ENCODE measurements at places on chromosomes 7 and 10.

GRCh38 chr10:35453855-35454532, 117.7 kb downstream of the CCNY start:
- no peak for DNase-seq

- no peak for DNase-seq
These were observed 545.1 kb downstream of the SH2D4B start for GRCh38 chr10:81082621-81083376.

DNA sequence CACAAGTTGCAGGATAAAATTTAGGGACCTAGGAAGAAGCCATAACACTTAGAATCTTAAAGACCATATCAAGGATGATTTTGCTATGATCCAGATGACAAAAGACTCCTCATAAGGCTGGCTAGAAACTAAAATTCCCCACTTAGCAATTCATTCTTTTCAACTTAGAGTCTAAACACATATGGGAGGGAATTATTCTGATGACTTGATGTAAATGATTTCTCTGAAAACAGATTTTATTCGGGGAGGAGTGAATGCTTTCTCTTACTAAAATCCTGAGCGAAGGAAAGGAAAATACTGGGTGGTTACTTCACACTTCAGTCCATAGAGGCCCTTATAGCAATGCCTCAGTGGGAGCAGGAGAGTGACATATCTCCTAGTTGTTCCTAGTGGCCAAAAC, 138.7 kb upstream of the SORCS1 start:
- DNase-seq = no peak

- DNase-seq = no peak
These were observed 489.8 kb downstream of the RPS24 start for GRCh38 chr10:78523453-78523852.

GRCh38 chr10:71780719-71781118, 7.4 kb upstream of the VSIR start:
- no peak for DNase-seq

DNA sequence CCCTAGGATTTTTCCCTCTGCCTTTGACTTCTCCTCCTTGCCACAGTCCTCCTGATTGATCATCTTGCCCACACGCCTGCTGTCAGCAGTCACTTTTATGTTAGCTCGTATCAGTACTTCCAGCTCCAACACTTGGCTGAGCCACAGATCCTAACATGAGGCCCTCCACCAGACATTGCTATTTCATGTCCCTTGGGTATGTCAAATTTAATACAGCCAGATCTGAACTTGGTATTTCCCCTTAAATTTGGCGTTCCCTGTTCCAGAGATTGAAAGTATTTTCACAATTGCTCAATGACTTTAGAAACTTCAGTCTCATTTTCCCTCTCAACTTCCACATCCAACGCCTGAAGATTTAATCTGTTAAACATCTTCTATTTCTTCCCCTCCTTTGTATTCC, 140.4 kb downstream of the RNLS start:
- no peak for DNase-seq

DNA sequence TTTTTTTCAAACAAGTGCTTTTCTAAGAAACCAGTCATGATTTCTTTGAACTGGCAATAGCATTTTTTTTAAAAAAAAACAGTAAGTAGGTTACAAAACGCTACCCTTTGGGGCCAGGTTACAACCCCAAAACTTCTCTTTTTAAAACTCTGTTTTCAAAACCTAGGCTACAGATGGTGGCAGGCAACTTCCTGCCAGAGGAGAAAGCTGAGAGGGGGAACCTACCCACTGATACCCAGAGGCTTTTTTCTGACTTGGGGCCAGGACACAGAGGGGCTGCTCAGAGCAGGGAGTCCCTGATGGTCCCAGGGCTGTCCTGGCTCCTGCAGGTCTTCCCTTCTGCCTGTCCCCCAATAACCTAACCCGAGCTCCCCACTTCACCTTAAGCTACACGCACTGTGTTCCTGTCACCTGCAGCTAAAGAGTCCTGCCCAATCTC, 6.9 kb downstream of the STN1 start:
- no peak for DNase-seq

DNA sequence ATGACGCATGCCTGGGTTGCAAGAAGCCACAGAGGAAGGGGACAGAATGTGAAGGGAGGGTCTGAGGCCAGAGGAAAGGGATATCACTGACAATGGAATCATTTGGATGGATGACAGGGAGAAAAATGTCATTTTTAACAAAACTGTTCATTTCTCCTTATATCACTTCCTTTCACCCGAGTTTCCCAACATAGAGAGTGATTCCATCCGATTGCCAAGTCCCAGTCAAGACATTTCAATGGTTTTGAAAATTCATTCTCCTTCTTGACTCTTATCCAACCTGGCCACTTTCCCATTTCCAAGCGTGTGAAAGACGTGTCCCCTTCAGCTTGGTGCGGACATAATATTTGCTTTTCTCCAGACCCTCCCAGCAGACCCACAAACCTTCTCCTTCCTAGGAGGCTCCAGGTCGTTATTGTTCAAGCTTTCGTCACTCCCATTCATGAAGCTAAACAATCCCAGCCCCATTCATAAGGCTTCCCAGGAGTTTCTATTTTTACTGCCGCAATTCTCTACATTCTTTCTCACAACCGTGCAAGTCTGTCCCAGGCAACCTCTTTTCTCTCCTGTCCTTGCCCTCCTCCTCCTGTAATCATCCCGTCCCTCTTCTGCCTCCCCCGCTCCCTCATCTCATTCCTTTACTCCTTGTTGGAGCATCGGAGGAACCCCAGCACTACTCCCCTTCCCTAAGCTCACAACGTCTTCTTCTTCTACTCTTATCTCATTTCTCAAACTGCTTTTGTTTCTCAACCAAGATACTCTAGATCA, 301.3 kb upstream of the KLF6 start:
- no peak for DNase-seq

- no peak for DNase-seq
These were observed 754 bp upstream of the PHYHIPL start for GRCh38 chr10:59175538-59176240.

DNA sequence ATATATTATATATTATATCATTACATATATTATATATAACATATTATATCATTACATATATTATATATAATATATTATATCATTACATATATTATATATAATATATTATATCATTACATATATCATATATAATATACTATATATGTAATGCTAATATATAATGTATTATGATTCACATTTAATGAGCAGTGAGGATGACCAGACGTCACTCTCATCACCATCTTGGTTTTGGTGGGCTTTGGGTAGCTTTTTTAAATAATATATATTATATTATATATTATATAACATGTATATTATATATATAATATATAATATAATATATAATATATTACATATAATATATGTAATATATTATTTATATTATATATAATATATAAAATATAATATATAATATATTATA, 1189.4 kb upstream of the AUTS2 start:
- no peak for DNase-seq

GRCh38 chr7:151792086-151792485, 84.8 kb downstream of the PRKAG2 start:
- no peak for DNase-seq

- no peak for DNase-seq
These were observed 56.8 kb downstream of the PAX2 start for GRCh38 chr10:100802196-100802595.

DNA sequence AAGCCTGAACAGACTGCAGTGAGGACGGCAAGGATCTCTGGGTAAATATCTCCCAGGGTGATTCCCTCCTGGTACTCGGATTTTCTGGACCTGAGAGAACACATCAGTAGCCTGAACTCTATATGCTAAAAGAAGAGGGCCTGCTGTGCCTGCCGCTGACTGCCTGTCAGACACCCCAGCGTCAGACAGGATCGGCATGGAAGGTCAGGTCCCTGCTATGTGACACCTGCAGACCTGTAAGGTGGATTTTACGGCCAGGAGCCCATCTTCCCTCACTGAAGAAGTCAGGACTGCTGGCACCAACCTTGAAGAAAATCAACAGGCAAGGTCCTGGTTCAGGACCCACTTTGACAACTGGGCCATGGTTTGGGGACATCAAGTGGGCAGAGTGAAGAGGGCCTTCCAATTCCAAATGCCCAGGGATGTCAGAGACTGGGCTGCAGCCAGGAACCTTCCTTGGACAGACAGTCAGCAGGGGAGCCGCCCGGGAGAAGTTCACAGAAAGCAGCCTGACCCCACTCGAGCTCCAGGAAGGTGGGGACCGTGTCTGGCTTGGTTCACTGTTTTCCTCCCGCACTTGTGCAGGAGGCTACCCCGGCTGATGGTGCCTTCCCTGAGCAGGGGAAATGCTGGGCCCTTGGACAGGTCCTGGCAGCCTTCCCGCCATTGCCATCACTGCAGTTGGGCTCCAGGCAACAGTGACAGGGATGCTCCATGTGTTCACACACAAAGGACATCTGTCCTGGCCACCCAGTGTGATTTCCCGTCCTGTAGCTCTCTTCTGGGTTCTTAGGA, 91.8 kb upstream of the LANCL2 start:
- DNase-seq = no peak

- no peak for DNase-seq
These were observed 15.9 kb downstream of the BZW2 start for GRCh38 chr7:16661924-16662323.

DNA sequence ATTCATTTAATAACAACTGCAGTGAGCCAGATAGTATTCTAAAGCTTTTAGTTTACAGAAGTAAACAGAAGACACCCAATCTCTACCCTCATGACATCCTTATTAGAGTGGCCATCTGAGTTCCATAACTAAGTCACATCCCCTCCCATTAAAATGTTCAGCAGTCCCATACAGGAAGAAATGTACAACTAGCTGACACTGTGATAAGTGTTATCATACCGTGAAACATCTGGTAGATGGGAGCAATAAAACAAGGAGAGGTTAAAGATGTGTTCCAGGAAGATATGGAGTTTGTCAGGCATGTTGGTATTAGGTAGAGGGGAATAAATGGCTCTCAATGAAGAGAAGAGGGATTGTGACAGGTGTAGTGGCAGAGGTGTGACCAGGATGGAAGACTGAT, 60.5 kb upstream of the CAV2 start:
- DNase-seq = no peak

- DNase-seq = peak; percentile 73
These were observed 178.4 kb downstream of the SH3PXD2A start for GRCh38 chr10:103676851-103677417.

- no peak for DNase-seq
These were observed 208.9 kb upstream of the INHBA start for GRCh38 chr7:41911792-41912191.

DNA sequence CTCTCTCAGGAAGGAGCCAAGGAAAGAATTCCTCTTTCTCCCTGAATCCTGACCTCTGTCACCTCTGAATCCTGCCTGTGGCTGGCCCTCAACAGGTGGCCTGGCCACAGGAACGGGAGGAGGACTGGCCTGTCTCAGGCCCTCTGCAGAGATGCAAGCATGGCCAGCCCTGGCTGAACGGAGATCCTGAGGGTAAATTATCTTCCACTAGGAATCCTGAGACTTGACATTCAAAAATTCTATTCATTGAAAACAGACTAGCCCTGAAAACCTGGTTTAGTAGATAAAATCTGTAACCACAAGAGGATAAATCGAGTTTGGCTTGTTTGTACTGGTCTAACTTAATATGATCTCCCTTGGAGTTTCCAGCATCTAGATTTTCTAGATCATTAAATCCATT, 579.3 kb downstream of the LRMDA start:
- no peak for DNase-seq

DNA sequence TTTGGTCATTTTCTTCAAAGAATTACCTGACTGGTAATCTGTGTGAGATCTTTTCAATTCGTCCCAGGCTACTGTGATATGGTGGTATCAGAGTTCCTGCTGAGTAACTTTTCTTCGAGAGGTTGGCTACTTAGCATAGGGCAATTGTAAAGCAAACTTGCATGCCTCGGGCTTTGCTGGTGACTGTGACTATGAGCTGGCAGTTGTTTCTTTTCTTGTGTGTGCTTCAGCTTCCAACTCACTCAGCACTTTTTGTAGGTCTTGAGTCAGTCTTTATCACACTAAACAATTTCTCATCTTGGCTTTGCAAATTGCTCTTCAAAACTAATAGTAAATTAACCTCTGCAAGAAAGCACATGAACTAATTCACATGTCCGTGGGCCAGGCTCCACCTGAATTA, 44.3 kb downstream of the PRR15 start:
- DNase-seq = no peak

All from breast epithelium (tissue), 4 donors.